ENCODE measurements at places on chromosomes 6 and 20. TPM values are rescaled to one million over a fixed set of nuclear protein-coding genes. Genes with fewer than 3 reads are reported as not detected.
A peak's percentile ranks its signal among the peaks of the same experiment; 100 is the strongest.

DNA sequence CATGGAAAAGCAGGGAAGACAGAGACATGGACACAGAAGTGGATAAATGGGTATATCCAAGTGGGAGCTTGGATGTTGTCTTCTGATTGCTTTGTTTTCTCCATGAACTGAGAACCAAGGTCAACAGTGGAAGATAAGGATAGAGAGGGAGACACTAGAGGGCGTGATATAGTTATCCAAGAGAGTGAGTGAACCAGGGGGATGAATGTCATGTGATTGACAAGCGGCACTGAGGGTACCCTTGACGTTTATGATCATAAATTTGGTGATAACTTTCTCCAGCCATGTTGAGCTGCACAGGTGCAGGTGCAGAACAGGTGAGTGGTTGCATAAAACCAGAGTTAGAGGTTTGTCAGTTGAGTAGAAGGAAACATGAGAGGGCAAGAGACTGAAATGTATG is 20.7 kb downstream of the EBF4 start:
- no peak overlapping the region for H3K4me3 ChIP-seq
- H3K27me3 ChIP-seq = peaks cover 9% of the 10 kb centered on the region
- no peak for DNase-seq
- no peak overlapping the region for H3K27ac ChIP-seq

The TRIM40 gene
- total RNA-seq = not detected

DNA sequence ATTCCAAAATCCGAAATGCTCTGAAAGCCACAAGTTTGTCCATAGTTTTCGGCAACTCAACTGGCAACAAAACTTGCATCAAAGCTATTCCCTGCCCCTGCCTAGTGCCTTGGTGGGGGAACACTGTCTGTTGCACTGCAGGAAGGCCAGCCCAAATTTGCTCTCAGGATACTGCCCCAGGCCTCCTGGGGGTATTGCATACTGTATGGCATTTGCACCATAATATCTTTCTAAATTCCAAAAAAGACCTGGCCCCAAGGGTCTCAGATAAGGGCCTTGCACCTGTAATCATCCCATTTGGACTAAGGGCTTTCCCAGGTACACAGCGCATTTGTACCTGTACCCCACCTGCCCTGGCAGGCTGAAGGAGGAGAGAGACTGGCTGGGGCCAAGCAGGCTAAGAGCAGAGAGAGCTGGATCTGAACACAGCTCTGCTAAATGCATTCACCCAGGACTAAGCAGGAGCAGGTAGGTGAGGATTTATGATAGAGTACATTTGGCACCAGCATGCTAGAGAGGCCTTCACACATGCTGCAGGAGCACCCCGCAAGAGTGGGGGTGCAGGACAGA is 4.0 kb upstream of the GRM4 start:
- no peaks in the 10 kb centered on the region for H3K36me3 ChIP-seq
- DNase-seq = no peak
- peaks cover 70% of the 10 kb centered on the region for H3K27me3 ChIP-seq
- no peak overlapping the region for H3K4me3 ChIP-seq

DNA sequence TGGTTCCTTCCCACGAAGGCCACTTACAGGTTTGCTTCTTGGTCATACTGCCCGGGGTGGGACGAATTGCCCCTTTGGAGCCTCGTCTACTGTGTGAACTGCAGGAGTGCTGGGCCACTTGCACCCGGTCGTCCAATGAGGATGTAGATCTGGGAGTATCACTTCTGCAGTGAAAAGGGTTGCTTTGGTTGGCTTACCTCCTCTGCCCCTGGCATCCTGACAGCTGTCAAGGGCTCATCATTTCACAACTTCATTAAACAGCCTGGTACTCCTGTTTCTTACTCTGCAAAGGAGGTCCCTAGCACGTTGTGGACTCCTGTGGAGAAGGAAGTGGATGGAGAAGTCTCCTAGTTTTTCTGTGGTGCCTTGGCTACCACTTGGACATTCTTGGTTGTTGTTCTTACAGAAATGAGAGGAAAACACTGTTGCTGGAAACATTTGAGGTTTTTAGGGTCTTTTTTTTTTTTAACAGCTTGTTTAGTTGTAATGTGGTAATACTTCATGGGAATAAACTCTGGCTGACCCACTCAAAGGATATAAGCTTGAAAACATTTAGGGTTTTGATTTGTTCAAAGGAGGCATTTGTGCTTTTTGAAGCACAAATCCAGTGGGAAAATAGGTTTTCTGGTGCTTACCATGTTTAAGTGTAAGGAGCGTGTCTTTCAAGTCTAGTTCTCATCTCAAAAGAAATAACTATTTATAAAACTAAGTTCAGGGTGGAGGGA is 60.7 kb downstream of the AKAP12 start:
- H3K36me3 ChIP-seq = no peaks in the 10 kb centered on the region
- no peak overlapping the region for H3K4me3 ChIP-seq
- no peak for DNase-seq
- H3K27ac ChIP-seq = no peak overlapping the region

- no peak for DNase-seq
- no peaks in the 10 kb centered on the region for H3K27me3 ChIP-seq
- H3K36me3 ChIP-seq = no peaks in the 10 kb centered on the region
- no peaks in the 10 kb centered on the region for H3K4me1 ChIP-seq
Observed at GRCh38 chr6:135651964-135652755, 154.6 kb upstream of the AHI1 start.

The MYT1 gene
- total RNA-seq = not detected

The TFAP2C gene
- not detected for total RNA-seq

The HSPA12B gene
- total RNA-seq = not detected

DNA sequence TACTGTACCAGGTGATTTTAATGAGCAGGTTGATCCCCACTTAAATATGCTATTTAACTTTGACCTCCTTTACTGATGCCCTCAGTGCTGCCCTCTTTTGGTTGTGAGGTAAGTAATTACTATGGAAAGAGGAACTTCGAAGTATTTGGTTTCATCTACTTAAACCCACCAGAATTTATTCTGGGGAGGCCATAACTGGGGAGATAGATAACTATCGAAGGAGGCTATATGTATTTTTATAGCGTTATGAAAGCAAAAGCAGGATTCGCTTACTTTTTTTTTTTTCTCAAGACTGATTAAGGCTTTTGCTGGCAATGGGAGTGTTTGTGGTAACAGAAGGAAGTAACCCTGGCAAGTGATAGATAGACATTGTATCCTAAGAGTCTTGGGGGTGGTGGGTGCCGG is 168.9 kb upstream of the CENPW start:
- H3K4me1 ChIP-seq = peaks cover 11% of the 10 kb centered on the region
- H3K36me3 ChIP-seq = no peaks in the 10 kb centered on the region
- no peak overlapping the region for H3K4me3 ChIP-seq
- H3K27me3 ChIP-seq = no peaks in the 10 kb centered on the region
- H3K27ac ChIP-seq = no peak overlapping the region

DNA sequence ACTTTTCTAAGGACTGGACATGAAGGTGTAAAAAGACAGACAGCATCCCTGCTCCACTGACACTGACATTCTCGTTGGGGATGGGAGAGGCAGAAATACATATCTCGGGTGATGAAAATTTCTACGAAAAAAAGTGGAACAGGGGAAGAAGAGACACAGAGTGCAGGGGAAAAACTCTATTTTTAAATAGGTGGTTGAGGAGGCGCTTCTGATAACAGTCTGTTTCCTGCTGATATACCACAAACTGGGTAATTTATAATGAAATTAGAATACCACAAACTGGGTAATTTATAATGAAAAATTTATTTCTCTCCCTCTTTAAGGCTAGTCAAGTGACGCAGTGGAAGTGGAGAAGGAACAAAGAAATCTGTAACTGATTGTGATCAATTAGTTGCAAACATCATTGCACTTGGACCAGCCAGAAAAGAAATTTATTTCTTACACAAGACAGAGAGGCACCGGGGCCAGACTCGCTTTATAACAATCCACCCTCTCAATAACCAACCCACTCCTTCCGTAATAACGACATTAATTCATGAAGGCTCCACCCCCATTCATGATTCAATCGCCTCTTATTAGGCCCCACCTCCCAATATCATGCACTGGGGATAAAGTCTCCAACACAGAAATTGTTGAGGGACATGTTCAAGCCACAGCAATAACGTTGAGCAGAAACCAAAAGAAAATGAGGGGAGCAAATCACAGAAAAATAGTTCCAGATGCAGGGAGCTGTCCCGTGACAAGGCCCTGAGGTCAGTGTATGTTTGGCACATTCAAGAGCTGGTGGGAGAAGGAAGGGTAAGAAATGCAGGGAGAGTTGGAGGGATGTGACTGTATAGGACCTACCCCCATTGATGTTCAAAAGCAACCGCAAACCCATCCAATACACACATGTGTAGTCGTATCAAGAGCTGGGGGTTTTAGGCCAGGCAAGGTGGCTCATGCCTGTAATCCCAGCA is 6.6 kb upstream of the SRSF6 start:
- DNase-seq = no peak
- no peaks in the 10 kb centered on the region for H3K27me3 ChIP-seq
- no peak overlapping the region for H3K4me3 ChIP-seq
- H3K4me1 ChIP-seq = no peaks in the 10 kb centered on the region
- no peaks in the 10 kb centered on the region for H3K36me3 ChIP-seq

DNA sequence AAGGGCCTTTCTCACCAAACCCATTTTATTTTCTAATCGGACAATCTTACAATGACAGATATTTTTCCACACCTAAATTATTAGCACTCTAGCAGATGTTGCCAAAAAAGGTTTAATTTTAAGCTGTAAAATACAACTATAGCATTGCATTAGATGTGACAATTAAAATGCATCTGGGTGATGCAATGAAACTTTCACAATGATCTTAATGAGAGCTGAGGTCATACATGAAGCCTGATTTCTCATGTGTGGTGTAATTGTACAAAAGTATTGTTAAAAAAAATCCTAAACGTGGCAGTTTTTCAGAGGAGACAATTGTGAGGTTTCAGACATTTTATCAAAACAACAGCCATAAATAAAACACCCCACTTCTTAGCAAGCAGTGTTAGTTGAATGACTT is 606.0 kb downstream of the HDGFL1 start:
- H3K4me1 ChIP-seq = no peaks in the 10 kb centered on the region
- no peak overlapping the region for H3K27ac ChIP-seq
- H3K36me3 ChIP-seq = no peaks in the 10 kb centered on the region
- no peak for DNase-seq
- no peak overlapping the region for H3K4me3 ChIP-seq
- H3K27me3 ChIP-seq = no peaks in the 10 kb centered on the region

GRCh38 chr20:23000232-23000947 is 34.7 kb upstream of the SSTR4 start:
- DNase-seq = no peak
- no peak overlapping the region for H3K27ac ChIP-seq
- no peaks in the 10 kb centered on the region for H3K4me1 ChIP-seq
- no peaks in the 10 kb centered on the region for H3K27me3 ChIP-seq
- H3K4me3 ChIP-seq = no peak overlapping the region

GRCh38 chr20:31719644-31720485 is 2.8 kb downstream of the BCL2L1 start:
- no peaks in the 10 kb centered on the region for H3K27me3 ChIP-seq
- peaks cover 67% of the 10 kb centered on the region for H3K36me3 ChIP-seq
- H3K27ac ChIP-seq = peak overlapping the region; percentile 92
- no peak for DNase-seq

The RIPPLY2 gene
- not detected for total RNA-seq

- no peak overlapping the region for H3K4me3 ChIP-seq
- H3K36me3 ChIP-seq = no peaks in the 10 kb centered on the region
- peaks cover 24% of the 10 kb centered on the region for H3K27me3 ChIP-seq
Observed at GRCh38 chr6:13009031-13009430, 292.5 kb downstream of the PHACTR1 start.

GRCh38 chr6:54125493-54125892 is 14.2 kb downstream of the MLIP start:
- no peaks in the 10 kb centered on the region for H3K4me1 ChIP-seq
- no peaks in the 10 kb centered on the region for H3K36me3 ChIP-seq
- no peak overlapping the region for H3K27ac ChIP-seq
- no peak overlapping the region for H3K4me3 ChIP-seq
- no peak for DNase-seq
- no peaks in the 10 kb centered on the region for H3K27me3 ChIP-seq

DNA sequence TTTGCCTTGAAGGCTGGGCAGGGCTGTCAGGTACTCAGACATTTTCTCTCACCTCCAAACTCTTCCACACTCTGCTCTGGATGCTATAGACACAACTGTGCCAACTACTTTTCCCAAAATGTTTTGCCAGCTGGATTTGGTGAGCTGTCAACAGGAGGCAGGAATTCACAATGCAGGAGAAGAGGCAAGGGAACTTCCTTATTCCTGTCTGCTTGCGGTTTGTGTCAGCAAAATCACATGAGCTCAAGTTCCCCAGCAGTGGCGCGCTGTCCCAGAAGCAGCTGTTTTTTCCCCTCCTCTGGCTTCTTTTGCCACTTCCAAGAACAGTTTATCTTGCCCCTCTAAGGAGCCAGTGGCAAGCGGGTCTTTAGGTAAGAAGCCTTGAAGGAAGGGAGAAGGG is 608.2 kb downstream of the PRKN start:
- H3K36me3 ChIP-seq = no peaks in the 10 kb centered on the region
- no peaks in the 10 kb centered on the region for H3K27me3 ChIP-seq
- H3K4me3 ChIP-seq = no peak overlapping the region
- no peaks in the 10 kb centered on the region for H3K4me1 ChIP-seq
- H3K27ac ChIP-seq = no peak overlapping the region

DNA sequence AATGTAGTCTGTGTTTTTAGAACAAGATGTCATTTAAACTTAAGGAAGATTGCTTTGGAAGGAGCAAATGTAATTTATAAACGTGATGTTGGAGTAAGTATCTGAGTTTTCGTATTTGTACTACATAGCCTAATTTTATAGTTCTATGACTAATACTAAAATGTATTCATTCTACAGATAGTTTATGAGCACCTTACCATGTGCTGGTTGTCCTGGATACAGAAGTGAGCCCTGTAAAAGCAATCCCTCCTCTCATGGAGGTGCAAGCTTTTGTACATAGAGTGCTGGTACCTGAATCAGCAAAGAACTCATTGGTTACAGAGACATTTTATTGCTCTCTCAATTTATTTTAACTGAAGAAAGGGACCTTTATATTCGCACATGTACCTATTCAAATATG is 27.1 kb downstream of the TBPL1 start:
- H3K27ac ChIP-seq = no peak overlapping the region
- H3K4me3 ChIP-seq = no peak overlapping the region
- no peaks in the 10 kb centered on the region for H3K27me3 ChIP-seq
- H3K4me1 ChIP-seq = peaks cover 3% of the 10 kb centered on the region
- peaks cover 74% of the 10 kb centered on the region for H3K36me3 ChIP-seq

The WFDC5 gene
- total RNA-seq = not detected

GRCh38 chr6:169231790-169232506 is 21.7 kb downstream of the THBS2 start:
- H3K4me3 ChIP-seq = no peak overlapping the region
- peaks cover 66% of the 10 kb centered on the region for H3K27me3 ChIP-seq
- no peaks in the 10 kb centered on the region for H3K4me1 ChIP-seq
- no peak overlapping the region for H3K27ac ChIP-seq
- DNase-seq = no peak

GRCh38 chr6:45457141-45457540 is 79.4 kb upstream of the SUPT3H start:
- no peaks in the 10 kb centered on the region for H3K36me3 ChIP-seq
- no peak for DNase-seq
- H3K27ac ChIP-seq = no peak overlapping the region
- no peak overlapping the region for H3K4me3 ChIP-seq
- no peaks in the 10 kb centered on the region for H3K4me1 ChIP-seq
- no peaks in the 10 kb centered on the region for H3K27me3 ChIP-seq

The SLC22A2 gene
- not detected for total RNA-seq

The FIG4 gene
- 4.8 TPM for total RNA-seq

Measured in K562 (cell line).